NT2/D1 (cell line): ENCODE measurements at places on chromosomes 6 and 20.

GRCh38 chr6:127317388-127318128 lies 25.9 kb downstream of the ECHDC1 start:
- no peak for DNase-seq

- DNase-seq, result no peak
Measured at GRCh38 chr20:38358556-38358955, 12.3 kb downstream of the LBP start.

- no peak for DNase-seq
Measured at GRCh38 chr6:161745594-161746141, 471.8 kb upstream of the AGPAT4 start.

GRCh38 chr6:91043751-91044150 lies 456.9 kb upstream of the MAP3K7 start:
- no peak for DNase-seq
